ENCODE measurements at places on chromosomes 11 and 22.

- peak; percentile 30 for DNase-seq
Measured at GRCh38 chr11:19711911-19712280, 741 bp upstream of the NAV2 start.

GRCh38 chr11:116309446-116309845 lies 463.3 kb downstream of the BUD13 start:
- DNase-seq: no peak

DNA sequence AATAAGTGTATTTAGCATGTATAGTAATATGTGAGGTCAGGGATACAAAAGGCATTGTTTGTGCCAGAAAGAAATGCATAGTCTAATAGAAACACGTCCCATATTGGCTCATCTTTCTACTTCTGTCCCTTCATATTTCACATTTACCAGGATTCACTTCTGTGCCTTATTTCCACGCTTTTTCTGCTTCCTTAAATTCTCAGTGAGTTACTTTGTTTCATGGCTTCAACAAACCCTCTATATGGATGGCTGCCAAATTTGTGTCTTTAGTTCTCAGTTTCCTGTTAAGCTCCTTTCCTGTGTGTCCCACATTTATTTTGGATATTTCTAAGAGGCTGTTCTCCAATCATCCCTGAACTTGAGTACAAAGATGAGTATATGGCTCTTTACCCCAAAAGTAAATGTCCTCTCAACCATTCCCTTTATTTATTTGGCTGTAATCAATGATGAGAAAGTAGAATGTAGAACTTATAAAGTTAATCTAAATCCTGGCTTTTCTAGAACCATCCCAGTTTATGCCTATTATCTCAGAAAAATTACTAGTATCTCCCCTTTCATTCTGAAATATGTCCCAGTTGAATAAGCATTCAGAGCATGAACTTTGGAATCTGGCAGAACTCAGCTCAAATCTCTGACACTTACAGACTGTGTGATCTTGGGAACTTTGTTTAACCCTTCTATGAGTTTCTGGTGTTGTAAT lies 23.5 kb downstream of the OR8B12 start:
- DNase-seq: no peak

DNA sequence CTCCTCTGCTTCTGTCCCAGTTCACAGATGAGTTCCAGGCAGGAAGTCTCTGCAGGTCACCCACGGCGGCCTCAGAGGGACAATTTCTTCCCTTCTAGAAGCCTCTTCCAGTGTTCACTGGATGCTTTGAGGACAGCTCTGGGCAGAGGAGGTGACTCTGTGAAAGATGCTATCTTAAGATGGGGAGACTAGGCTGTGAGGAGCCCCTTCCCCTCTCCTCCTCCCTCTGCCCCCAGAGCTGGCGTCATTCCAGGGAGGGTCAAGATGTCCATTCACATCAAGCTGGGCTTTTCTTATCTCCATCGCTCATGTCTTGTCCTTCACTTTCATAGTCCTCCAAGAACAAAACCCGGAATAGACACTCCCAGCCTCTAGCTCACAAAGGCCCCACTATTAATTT lies 3.3 kb downstream of the APLNR start:
- DNase-seq: no peak

Measured in activated T-cell treated with anti-CD3 and anti-CD28 coated beads for 48 hours (primary cell).